ENCODE measurements at places on chromosomes 5 and 9.

GRCh38 chr9:92010705-92011536 is 60.9 kb upstream of the ROR2 start:
- no peak for DNase-seq

- DNase-seq, result no peak
Measured at GRCh38 chr5:103560826-103561225, 1.8 kb downstream of the NUDT12 start.

- DNase-seq, result no peak
Measured at GRCh38 chr9:90290716-90291485, 351.7 kb downstream of the DIRAS2 start.

DNA sequence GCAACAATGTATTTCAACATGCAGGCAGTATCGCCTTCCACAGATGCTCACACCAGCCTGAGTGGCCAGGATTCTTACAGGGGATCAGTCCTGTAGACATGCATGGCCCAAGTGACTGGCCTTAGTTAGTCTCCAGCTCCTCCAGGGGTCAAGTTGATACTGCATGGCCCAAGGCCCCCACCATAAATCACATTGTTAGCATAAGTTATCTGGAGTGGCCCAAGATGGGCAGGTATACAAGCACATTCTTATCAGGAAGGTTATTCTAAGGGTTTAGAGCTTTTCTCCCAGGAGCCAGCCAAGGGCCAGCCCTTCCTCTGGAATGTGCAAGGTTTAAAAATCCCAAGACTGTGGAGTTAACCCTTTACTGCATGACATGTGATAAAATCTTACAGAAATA is 230.9 kb upstream of the NFIL3 start:
- no peak for DNase-seq

DNA sequence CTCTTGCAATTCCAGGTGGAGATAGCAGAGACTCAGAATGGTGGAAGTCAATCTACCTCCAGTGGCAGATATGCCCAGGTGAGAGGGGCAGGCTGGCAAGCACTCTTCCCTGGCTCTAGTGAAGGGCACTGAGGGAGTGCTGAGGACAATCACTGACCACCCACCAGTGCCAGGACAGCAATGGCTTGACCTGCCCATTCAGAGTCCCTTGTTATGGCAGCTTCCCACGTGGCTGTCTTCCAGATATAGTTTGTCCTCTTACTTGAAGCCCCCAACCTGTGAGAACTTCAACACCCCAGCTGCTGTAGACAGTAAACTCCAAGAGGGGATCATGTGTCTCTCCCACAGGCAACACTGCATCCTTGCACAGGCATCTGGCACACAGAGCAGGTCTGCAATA is 104.7 kb downstream of the LHFPL2 start:
- DNase-seq, result no peak

GRCh38 chr5:1424716-1425115 is 20.5 kb downstream of the SLC6A3 start:
- DNase-seq, result no peak

Data from stimulated activated CD8-positive, alpha-beta memory T cell treated with anti-CD3 and anti-CD28 coated beads, Interleukin-7, amount 100 ng/mL, for 1 hour (primary cell).